ENCODE measurements at places on chromosomes 16 and 17.
A peak's percentile ranks its signal among the peaks of the same experiment; 100 is the strongest.

GRCh38 chr17:21817791-21818364 is 125.6 kb downstream of the KCNJ18 start:
- DNase-seq, result no peak

DNA sequence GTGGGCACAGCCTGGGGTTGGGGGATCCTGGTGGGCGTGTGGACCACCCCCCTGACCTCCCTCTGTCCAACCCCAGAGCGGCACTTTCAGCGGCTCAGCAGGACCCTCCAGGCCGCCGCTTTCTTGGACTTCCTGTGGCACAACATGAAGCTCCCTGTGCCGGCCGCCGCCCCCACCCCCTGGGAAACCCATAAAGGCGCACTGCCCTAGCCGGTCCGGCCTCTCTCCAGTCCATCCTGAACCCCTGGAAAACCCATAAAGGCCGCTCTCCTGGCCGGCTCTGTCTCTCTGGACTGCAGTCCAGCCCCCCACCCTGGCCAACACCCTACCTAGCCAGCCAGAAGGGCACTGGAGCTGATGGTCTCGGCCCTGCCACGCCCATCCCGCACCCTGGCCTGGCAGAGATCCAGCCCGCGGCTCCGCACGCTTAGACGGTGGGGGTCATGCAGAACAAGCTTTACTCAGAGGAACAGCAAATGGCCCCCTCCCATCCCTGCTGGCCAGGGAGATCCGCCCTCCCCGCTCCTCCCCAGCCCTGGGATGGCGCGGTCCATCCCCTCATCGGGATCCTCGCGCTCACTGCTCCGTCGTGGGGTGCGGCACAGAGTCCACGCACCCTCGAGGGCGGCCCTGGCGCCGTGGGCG is 2.7 kb downstream of the NOXO1 start:
- no peak for DNase-seq

DNA sequence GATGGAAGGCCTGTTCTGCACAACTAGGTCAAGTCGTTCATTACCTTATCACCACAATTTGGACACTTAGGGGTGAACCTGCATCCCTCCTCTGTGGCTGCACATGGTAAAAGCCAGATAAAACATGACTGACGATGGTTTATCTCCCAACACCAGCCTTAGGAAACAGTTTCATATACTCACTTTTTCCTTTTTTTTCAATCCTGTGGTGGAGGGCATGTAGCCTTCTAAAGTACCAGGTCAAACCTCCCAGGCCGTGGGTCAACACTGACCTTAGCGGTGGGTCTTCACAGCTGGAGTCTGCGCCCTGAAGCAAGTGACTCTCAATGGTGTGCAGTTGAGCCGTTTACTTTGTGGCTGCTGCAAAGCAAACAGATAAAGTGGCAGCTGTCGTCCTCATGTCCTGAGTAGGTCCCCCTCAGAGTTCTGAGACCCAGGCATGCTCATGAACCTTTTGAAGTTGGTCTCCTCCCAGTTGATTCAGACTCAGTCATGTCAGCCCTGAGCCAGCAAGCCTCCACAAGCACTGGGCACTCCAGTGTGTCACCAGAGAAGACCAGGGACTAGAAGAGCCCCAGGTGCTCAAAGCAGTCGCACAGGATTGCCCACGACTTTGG is 5.9 kb downstream of the FAHD1 start:
- no peak for DNase-seq

- DNase-seq, result peak; percentile 82
Observed at GRCh38 chr16:58127033-58127556, 2.1 kb downstream of the CFAP20 start.

GRCh38 chr17:57315061-57316015 is 59.0 kb downstream of the MSI2 start:
- no peak for DNase-seq

DNA sequence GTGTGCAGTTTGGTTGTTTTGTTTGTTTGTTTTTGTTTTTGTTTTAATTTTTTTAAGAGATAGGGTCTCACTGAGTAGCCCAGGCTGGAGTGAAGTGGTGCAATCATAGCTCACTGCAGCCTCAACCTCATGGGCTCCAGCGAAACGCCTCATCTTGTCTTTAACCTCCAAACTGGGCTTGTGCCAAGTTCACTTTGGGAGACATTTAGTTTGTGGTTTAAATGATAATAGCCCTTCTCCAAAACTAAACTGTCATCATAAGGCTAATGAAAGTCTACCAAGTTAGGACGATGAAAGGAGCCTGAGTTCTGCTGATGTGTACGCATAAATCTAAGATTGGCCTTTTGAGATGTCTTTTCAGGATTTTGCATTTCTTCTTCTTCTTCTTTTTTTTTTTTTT is 6.5 kb upstream of the CARD14 start:
- DNase-seq, result no peak

- DNase-seq, result no peak
Observed at GRCh38 chr17:68594552-68594951, 6.6 kb downstream of the FAM20A start.

DNA sequence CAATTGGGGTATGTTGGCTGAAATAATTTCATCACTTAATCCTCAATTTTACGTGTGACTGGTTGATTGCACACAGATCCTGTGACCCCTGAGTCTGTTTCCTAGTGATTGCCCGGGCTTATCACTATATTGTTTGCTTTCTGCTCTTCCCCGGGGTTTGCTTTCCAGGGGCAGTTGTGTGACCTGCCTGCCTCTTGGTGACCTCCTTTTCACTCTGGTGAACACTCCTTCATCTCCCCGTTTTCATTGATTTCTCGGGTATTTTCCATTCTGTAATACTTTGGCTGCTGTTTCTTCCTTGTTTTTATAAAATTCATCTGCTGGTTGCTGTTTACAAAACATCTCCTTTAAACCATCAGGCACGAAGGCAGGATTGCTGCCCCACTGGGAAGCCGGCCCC is 36.0 kb downstream of the NTN1 start:
- no peak for DNase-seq

DNA sequence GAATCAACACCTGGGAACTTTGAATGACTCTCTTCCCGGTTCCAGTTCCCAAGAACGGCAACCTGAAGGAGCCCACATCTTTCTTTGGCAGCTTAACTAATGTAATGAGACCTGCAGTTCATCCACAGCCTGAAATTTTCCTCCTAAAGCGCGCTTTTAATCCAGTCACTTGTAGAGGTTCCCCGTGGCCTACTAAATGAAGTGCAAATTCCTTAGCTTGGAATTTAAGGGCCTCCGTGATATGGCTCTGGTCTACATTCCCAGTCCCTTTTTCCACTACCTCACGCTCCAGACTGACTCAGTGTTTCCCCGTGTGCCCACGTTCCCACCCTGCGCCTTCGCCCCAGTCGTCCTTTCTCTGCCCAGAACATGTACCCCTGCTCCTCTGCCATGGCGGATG is 27.2 kb downstream of the FZD2 start:
- no peak for DNase-seq

DNA sequence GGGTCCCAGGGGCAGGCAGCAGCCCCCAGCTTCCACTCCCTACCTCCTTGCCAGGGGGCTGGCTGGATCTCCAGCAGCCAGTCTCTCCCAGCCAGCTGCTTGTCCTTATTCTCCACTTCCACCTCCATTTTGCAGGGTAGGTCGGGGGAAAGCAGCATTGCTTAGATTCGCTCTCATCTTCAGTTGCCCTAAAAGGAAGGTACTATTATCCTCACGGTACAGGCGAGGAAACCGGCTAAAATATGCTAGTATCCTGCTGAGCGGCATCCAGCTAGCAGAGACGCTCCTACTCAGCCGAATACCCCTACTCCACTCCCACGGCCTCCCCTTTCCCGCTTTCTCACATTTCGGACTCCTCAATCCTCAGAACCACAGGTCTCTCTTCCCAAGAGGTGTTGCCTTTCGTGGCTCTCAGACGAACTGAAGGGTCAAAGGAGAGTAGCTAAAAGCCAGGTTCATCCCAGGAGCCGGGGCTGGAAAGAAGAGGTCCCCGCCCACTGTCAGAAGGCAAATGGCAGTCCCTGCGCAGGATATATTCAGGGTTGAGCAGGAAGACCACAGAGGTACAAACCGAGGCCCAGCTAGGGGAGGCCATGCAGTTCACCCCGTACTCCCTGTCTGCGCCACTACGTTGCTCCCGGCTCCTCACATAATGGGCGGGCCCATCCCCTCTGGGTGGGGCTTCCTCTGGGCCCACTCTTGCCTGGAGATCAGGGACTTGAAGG is 1.7 kb upstream of the RAB11FIP4 start:
- DNase-seq, result no peak

- no peak for DNase-seq
Observed at GRCh38 chr16:86732621-86733295, 154.4 kb downstream of the FOXL1 start.

GRCh38 chr16:14386115-14386514 is 243.9 kb downstream of the PARN start:
- DNase-seq, result no peak
